Activated CD4-positive, alpha-beta T cell treated with anti-CD3 and anti-CD28 coated beads, Interleukin-2, amount 10 ng/mL, durations not matched to agents 24 days and 14 days (primary cell): ENCODE measurements at places on chromosomes 16 and 17. TPM values are rescaled to one million over a fixed set of nuclear protein-coding genes. Genes with fewer than 3 reads are reported as not detected.

DNA sequence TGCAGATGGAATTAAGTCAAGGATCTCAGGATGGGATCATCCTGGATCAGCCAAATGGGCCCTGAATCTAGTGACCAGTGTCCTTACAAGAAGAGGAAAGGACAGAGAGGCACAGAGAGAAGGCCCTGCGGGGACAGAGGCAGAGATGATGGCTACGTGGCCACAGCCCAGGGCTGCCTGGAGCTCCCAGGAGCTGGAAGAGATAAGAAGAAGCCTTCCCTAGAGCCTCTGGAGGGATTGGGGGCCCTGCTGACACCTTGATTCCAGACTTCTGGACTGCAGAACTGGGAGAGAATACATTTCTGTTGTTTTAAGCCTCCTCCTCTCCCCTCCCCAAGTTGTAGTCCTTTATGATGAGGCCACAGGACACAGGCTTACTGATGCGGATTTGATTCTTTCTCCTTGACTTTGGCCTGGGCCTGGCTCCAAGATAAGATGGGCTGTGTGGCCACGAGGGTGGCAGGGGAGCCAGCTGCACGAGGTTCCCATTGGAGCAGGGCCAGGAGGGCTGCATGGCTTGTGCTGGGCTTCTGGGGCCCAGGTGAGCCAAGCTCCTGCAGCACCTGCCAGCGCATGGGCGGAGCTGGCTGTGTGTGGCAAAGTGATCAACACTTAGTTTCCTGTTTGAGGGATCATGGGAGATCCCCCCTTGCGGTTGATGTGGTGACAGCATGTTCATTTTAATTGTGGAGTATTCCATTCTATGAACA is 146.1 kb downstream of the IRF8 start:
- peaks cover 32% of the 10 kb centered on the region for H3K27me3 ChIP-seq
- H3K4me3 ChIP-seq: no peak overlapping the region
- DNase-seq: peak; percentile 73

GRCh38 chr17:6567528-6568183 is 11.3 kb upstream of the PITPNM3 start:
- no peak for DNase-seq
- peaks cover 5% of the 10 kb centered on the region for H3K27me3 ChIP-seq
- H3K27ac ChIP-seq: no peak overlapping the region
- H3K4me1 ChIP-seq: peaks cover 2% of the 10 kb centered on the region
- H3K4me3 ChIP-seq: no peak overlapping the region

DNA sequence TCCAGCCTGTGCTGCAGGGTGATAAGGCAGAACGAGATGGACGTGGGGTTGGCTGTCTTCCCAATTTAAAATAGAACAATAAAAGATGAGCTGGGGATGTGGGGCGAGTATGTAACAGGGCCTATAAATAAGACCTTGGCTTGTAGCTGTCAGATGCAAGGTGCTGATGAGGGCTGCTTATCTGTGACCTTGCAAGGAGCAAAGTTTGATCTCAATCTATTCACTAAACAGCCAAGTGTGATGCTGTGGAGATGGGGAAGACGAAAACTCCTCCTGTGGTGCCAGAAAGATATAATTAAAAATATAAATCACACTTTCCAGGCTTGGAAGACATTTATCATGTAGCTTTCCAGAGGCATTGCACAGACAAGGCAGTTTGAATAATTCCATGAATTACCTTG is 26.7 kb upstream of the TEX2 start:
- no peaks in the 10 kb centered on the region for H3K4me1 ChIP-seq
- H3K27me3 ChIP-seq: peaks cover 4% of the 10 kb centered on the region
- no peak overlapping the region for H3K4me3 ChIP-seq
- H3K27ac ChIP-seq: no peak overlapping the region
- no peaks in the 10 kb centered on the region for H3K36me3 ChIP-seq

GRCh38 chr16:47664653-47665325 is 203.7 kb downstream of the PHKB start:
- peaks cover 18% of the 10 kb centered on the region for H3K36me3 ChIP-seq
- no peak overlapping the region for H3K27ac ChIP-seq
- DNase-seq: no peak
- H3K27me3 ChIP-seq: no peaks in the 10 kb centered on the region
- no peak overlapping the region for H3K4me3 ChIP-seq
- peaks cover 2% of the 10 kb centered on the region for H3K4me1 ChIP-seq

DNA sequence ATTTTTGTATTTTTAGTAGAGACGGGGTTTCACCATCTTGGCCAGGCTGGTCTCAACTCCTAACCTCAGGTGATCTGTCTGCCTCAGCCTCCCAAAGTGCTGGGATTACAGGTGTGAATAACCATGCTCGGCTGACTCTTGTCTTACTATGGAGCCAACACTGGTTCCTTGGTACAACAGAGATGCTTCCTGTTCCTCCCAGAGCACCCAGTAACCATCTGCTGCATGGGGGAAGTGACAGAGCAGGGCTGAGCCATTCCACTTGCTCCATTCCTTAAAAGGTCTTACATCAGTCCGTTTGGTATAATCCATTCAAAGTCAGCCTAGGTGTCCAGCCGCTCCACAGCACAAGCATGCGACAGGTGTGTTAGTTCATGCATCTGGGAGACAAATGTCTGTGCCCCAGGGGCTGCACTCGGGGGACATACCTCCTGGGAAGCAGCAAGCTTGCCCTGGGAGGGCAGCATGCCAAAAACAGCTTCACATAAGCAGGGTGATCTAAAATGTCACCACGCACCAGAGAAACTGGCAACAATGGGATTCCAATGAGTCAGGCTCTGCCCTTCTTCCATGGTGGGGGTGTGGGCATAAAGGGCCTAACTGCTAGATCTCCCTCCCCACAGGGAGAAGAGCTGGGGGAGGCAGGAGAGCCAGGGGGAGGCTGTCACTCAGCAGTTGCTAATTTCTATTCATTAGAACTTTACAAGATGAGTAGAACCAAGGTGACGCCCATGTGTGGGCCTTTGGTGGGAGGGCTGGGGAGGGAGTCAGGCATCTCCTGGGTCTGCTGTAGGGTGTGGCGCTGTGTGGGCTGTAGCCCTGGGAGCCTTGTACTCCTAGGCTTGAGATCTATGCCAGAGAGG is 35.5 kb downstream of the PIPOX start:
- H3K4me3 ChIP-seq: no peak overlapping the region
- H3K27me3 ChIP-seq: no peaks in the 10 kb centered on the region
- no peak for DNase-seq
- H3K4me1 ChIP-seq: no peaks in the 10 kb centered on the region

DNA sequence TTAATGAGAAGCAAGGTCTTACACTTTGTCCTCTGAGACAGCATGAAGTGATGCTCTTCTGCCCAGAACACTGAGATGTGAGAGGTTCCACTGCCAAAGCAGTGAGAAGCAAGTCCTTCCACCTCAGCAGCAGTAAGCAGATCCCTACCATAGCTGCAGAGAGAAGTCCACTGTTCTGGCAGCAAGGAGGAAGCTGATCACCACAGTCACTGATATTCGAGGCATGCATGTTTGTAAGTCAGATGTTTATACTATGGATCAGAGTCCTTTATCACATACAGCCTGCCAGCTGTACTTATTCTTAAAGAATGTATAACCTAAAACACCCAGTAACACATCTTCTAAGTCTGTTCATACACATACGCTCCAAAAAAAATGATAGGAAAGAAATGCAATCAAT is 18.2 kb upstream of the METTL2A start:
- H3K36me3 ChIP-seq: no peaks in the 10 kb centered on the region
- H3K27ac ChIP-seq: no peak overlapping the region
- no peaks in the 10 kb centered on the region for H3K4me1 ChIP-seq
- DNase-seq: no peak
- peaks cover 23% of the 10 kb centered on the region for H3K27me3 ChIP-seq

DNA sequence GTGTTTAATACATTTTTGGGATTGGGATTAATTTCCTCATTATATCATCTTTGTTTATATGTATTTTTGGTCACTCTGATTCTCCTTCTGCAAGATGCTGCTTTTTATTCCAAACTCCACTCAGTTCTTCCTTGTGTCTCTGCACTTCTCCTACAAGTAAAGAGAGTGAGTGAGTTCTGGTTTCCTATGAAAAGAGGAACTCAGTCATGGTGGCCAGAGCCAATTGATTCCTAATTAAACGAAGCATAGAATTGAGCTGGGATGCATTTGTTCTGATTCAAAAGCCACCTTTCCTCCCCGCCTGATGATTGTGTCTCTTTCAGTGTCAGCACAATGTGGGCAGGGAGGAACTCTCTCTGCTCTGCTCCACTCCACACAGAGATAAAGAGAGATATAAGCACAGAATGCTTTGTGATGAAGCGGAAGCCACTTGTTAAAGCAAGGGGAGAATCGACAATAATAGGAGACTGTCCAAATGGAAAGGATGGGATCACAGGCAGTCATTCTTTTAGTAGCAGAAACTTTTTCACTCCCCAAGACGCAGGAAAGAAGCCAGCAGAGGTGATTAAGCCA is 121.3 kb upstream of the GOT2 start:
- H3K27ac ChIP-seq: no peak overlapping the region
- no peak overlapping the region for H3K4me3 ChIP-seq
- no peak for DNase-seq
- no peaks in the 10 kb centered on the region for H3K4me1 ChIP-seq
- no peaks in the 10 kb centered on the region for H3K27me3 ChIP-seq

GRCh38 chr16:87002717-87003413 is 314.3 kb downstream of the C16orf95 start:
- H3K27ac ChIP-seq: no peak overlapping the region
- no peaks in the 10 kb centered on the region for H3K36me3 ChIP-seq
- DNase-seq: no peak
- no peaks in the 10 kb centered on the region for H3K4me1 ChIP-seq
- H3K4me3 ChIP-seq: no peak overlapping the region

- peaks cover 2% of the 10 kb centered on the region for H3K27me3 ChIP-seq
- H3K36me3 ChIP-seq: no peaks in the 10 kb centered on the region
- H3K4me1 ChIP-seq: no peaks in the 10 kb centered on the region
- H3K4me3 ChIP-seq: no peak overlapping the region
- no peak overlapping the region for H3K27ac ChIP-seq
- no peak for DNase-seq
Observed at GRCh38 chr17:62876063-62876462, 67.9 kb upstream of the MARCHF10 start.

- H3K36me3 ChIP-seq: no peaks in the 10 kb centered on the region
- no peak for DNase-seq
- no peak overlapping the region for H3K27ac ChIP-seq
- H3K27me3 ChIP-seq: peaks cover 2% of the 10 kb centered on the region
- no peak overlapping the region for H3K4me3 ChIP-seq
- H3K4me1 ChIP-seq: no peaks in the 10 kb centered on the region
Observed at GRCh38 chr17:17372856-17373520, 69.8 kb downstream of the NT5M start.

GRCh38 chr17:69060822-69061221 is at the start of gene ABCA9:
Gene ABCA9 (minus strand): TSS chr17:69060927. CDS start chr17:69051126, 9,801 bp downstream.
- H3K27ac ChIP-seq: no peak within 1 kb of the TSS
- no peak within 1 kb of the TSS for H3K4me3 ChIP-seq
- H3K36me3 ChIP-seq: no peaks in the 10 kb centered on the region
- peaks cover 11% of the 10 kb centered on the region for H3K27me3 ChIP-seq
- no peak for DNase-seq
- peaks cover 8% of the 10 kb centered on the region for H3K4me1 ChIP-seq

GRCh38 chr16:54633943-54634362 is 296.7 kb upstream of the IRX5 start:
- DNase-seq: no peak
- H3K4me3 ChIP-seq: no peak overlapping the region
- no peak overlapping the region for H3K27ac ChIP-seq
- peaks cover 2% of the 10 kb centered on the region for H3K27me3 ChIP-seq
- H3K36me3 ChIP-seq: no peaks in the 10 kb centered on the region

GRCh38 chr17:2777242-2777867 is 18.9 kb upstream of the RAP1GAP2 start:
- H3K27ac ChIP-seq: no peak overlapping the region
- no peaks in the 10 kb centered on the region for H3K36me3 ChIP-seq
- H3K4me1 ChIP-seq: peaks cover 2% of the 10 kb centered on the region
- peak overlapping the region; percentile 50 for H3K4me3 ChIP-seq
- DNase-seq: no peak

DNA sequence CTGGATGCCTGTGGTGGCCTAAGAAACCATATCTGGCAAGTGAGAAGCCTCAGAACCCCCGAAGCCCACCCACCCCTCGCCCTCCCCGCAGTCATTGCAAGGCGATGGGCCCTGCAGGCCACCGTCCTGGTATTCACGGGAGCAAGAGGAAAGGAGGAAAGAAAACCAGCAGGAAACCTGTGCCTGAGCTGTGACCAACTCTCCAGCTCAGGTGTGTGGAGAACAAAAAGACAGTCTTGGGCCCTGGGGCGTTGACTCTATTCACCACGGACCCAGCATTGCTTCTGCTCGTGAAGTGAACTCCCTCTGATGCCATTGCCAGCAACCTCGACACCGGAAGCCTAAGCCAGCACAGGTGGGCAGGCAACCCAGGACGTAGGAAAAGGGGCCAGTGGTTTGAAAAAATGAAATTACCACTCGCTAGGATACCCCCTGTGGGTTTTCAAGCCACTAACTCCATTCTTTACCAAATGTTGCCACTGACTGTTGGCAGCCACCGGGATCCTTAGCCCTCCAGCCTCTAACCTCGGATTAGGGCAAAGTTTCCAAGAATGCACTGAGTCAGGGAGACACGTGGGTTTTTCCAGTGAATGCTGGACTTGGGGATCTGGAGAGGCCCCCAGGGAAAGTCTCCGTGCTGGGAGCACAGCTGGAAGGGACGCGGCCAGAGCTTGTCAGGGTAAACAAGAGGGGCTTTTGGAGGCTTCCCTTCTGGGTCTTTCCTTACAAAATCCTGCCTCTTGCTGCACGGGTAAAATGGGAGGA is 25.1 kb downstream of the FA2H start:
- no peaks in the 10 kb centered on the region for H3K4me1 ChIP-seq
- no peak overlapping the region for H3K27ac ChIP-seq
- H3K36me3 ChIP-seq: no peaks in the 10 kb centered on the region
- DNase-seq: no peak

Gene CIBAR2
- not detected in 2 replicates for total RNA-seq

Gene GPRC5C
- 0.42 and 0.54 TPM in 2 replicates for total RNA-seq

Gene ACSF3
- 41.1 and 41.6 TPM in 2 replicates for total RNA-seq

Gene KRTAP9-8
- total RNA-seq: not detected in 2 replicates

Gene NPIPB8
- total RNA-seq: 1.3 and 2.4 TPM in 2 replicates

Gene RASD1
- total RNA-seq: 6.6 and 7.5 TPM in 2 replicates
